ENCODE measurements at places on chromosomes 7 and 10.

DNA sequence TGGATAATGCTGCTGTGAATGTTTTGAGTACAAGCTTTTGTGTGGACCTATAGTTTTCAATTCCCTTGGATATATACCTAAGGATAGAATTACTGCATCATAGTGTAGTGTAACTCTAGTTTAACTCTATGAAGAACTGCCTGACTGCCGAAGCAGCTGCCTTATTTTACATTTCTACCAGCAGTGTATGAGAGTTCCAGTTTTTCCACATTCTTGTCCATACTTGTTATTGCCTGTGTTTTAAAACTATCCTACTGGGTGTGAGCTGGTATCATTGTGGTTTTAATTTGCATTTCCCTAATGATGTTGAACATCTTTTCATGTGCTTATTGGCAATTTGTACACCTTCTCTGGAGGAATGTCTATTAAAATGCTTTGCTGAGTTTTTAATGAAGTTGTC lies 15.7 kb downstream of the SEPTIN7 start:
- DNase-seq: no peak

GRCh38 chr10:75774783-75775490 lies 343.5 kb downstream of the LRMDA start:
- DNase-seq: no peak

GRCh38 chr7:30968747-30969603 lies 5.2 kb downstream of the GHRHR start:
- DNase-seq: no peak

DNA sequence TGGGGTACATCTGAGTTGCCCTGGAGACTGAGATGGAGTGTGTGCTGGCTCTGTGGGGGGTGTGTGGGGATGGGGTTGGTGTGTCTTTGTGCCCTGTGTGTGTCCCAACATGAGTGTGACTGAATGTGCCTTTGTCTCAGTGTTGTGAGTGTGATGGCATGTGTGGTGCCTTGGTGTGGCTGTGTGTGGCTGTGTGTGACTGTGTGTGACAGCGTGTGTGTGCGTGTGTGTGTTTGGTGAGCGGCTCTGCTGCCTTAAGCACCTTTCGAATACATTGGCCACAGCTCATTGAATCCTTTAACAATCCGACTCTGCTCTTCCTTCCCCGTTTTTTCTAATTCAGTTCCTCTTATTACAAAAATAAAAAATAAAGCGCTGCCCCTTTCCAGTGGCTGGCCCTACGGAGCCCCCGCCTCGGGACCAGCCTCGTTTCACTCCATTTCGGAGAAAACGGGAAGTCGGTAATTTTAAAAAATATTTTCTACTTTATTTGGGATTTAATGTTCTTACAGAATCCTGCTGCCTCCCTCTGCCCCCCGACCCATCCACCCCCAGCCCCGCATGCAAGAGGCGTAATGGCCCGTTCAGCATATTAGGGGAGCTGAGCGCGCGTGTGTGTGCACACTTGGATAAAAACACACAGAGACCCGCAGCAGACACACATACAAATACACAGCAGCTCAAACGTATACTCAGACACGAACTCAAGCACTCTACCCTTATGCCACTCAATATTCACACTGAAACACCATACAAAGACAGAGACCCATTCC lies 35.5 kb downstream of the HIF1AN start:
- no peak for DNase-seq

Data from D341Med (cell line).